ENCODE measurements at places on chromosomes 7 and 10.

DNA sequence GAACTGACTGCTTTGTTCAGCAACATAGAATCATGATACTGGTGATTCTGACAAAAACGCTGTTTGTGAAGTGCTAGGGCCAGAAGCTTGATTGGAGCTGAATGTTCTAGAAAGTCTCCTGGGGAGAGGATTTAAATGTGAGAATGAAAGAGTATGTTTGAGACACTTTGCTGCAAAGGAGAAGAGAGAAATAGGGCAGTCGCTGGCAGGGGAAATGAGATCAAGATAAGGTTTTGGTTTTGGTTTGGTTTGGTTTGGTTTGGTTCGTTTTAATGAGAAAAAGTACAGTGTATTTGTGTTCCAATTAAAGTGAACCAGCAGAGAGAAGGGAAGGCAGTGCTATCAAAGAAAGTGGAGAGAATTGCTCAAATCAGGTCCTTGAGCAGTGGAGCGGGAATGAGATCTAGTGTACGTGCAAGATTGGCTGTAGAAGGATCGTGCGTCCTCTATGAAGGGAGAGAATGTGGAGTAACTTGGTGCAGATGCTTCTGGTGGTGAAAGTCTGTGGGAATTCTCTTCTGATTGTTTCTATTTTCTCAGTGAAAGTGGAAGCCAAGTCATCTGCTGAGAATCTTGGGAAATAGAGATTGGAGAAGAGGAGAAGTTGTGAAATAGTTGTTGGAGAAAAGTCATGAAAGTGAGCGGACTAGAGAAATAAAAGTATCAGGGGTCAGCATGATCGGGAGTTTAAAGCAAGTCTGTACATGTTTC, 270.5 kb downstream of the CCDC3 start:
- DNase-seq: no peak

DNA sequence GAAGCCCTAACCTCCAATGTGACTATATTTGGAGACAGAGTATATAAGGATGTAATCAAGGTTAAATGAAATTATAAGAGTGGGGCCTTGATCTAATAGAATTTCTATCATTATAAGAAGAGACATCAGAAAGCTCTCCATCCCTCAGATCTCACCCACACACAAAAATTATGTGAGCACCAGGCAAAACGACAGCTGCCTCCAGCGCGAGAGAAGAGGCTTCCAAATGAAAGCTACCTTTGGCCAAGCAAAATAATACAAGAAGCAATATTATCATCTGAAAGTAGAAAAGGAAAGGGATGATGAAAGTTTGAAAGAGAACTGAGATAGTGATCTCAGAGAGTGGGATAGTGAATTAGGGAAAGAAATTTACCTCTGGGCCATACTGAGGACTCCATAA, 1192.5 kb downstream of the NXPH1 start:
- DNase-seq: no peak

DNA sequence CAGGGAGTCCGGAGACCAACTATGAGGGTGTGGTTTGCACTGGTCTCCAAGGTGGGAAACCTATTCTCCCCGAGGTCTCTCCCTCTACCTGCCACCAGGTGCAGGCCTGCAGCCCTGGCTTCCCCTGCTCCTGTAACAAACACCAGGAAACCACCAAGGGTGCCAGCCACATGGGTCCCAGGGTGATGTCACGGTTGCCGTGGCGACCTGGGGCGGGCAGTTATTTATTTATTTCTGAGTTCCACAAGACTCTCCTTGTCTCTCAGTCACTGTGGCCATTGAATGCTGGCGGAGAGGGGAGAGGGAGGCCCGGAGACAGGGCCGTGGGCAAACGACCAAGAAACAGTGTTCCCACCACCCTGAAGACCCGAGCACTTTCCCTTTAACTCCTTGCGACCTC, 27.0 kb downstream of the MMD2 start:
- peak; percentile 24 for DNase-seq

- DNase-seq: no peak
Measured at GRCh38 chr10:2682491-2682890, 384.9 kb upstream of the PFKP start.

GRCh38 chr7:36955456-36956129, 231.3 kb upstream of the AOAH start:
- DNase-seq: no peak

GRCh38 chr7:137025469-137026175, 157.2 kb downstream of the CHRM2 start:
- DNase-seq: no peak

- DNase-seq: no peak
Measured at GRCh38 chr7:74092321-74092963, 8.8 kb downstream of the LIMK1 start.

DNA sequence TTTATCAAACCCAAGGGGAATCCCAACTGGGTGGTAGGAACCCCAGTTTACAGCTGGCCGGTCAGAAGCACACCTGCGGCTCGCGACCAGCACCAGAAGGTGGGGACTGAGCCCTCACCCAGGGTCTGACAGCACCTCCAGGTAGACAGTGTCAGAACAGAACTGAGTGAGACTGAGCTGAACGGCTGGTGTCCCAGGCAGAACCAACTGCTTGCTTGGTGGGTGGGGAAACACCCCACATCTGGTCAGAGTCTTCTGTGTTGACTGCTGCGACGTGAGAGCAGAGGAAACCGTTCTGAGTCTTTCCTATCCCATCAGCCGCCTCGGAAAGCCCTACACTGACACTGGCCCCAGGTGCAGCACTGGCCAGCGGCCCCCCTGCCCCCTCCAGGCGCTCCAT, 160.7 kb downstream of the MAD1L1 start:
- DNase-seq: no peak

- DNase-seq: peak; percentile 25
Measured at GRCh38 chr7:137454246-137454724, 110.8 kb upstream of the PTN start.

- peak; percentile 37 for DNase-seq
Measured at GRCh38 chr7:100799037-100799896, 28.1 kb downstream of the EPHB4 start.

GRCh38 chr10:77501152-77501845, 136.3 kb downstream of the KCNMA1 start:
- DNase-seq: no peak

- no peak for DNase-seq
Measured at GRCh38 chr7:44112231-44112996, 8.3 kb downstream of the AEBP1 start.

- DNase-seq: no peak
Measured at GRCh38 chr10:49274886-49275285, 24.1 kb upstream of the C10orf71 start.

DNA sequence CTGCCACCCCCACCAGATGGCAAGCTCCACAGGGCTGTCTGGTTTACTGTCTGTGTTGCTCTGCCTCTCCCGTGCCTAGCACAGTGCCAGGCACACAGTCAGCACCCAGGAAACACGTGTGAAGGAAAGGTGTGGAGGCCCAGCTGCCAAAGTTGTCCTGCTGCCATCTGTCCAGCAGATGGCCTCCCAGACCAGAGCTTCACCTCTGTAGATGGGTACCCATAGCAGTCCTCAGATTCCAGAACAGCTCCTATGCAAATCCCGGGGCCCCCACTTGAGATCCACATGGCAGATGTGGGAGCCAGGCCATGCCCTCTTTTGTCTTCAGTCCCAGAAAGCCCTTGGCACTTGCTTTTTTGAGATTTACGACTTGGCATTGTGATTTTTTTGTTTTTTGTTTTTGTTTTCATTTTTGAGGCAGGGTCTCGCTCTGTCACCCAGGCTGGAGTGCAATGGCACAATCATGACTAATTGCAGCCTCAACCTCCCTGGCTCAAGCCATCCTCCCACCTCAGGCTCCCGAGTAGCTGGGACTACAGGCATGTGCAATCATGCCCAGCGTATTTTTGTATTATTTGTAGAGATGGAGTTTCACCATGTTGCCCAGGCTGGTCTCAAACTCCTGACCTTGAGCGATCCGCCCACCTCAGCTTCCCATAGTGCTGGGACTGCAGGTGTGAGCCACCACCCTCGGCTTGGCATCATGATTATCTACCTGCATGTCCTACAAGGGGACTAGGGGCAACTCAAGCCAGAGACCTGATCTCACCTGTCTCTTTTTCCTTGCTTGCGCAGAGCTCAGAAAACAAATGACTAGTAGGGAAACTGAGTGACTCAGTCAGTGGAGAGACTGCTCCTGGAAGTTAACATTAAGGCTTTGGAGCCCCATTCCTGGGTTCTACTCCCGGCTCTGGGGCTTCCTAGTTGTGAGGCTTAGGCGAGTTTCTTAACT, 16.9 kb upstream of the PALD1 start:
- peak; percentile 6 for DNase-seq

DNA sequence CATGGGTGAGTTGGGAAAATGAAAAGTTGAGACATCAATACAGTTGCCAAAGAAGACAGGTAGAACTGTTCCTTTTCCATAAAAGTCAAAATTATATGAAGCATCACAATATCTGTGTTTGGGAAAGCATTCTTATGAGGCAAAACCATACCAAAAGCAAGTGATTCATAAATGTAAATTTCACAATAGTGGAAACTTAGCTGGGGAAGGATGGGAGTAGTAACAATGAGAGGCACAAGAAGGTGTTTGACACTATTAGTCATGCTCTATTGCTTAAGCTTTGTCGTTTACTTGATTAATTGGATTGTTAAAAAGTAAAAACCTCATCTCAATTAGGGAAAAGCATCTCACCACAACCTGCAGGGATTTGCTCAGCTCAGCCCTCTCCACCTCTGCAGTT, 240.2 kb downstream of the C7orf25 start:
- no peak for DNase-seq

Measured in NCI-H1105 (cell line).